ENCODE measurements at places on chromosomes 12 and 14.

- no peak for DNase-seq
Observed at GRCh38 chr12:112116232-112117060, 7.9 kb upstream of the NAA25 start.

DNA sequence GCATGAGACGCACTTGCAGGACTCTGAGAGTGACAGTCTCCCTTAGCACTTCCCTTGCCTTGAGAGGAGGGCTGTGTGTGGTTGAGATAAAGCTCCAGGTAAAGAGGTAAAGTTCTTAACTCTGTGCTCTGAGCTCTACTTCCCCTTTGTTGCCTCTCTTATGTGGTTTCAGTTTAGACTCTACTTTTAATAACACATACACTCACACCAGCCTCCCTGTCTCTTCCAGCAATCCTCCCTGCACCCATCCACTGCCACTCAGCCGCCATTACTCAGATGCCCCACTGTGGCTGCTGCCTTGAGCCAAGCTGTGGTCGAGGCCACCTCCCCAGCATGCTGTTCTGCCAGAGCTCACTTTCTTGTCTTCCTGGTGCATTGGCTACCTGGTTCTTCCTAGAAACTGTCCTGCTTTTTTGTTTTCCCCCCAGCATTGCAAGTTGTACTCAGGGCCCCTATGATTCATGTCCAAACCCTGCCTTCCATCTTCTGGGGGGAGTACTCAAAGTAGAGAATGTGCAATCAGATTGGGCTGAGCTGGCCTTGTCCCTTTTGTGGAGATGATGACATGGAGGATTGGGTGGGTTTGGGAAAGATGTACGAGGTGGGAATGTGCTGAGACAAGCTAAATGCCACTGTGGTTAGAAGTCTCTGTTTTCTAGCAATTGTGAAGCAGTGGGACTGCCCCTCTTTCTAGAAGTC, 115.5 kb upstream of the PARP11 start:
- peak; percentile 3 for DNase-seq

- DNase-seq: no peak
Observed at GRCh38 chr14:83470466-83470865, 1936.8 kb upstream of the SEL1L start.

- no peak for DNase-seq
Observed at GRCh38 chr14:89573399-89573657, 156.3 kb upstream of the FOXN3 start.

DNA sequence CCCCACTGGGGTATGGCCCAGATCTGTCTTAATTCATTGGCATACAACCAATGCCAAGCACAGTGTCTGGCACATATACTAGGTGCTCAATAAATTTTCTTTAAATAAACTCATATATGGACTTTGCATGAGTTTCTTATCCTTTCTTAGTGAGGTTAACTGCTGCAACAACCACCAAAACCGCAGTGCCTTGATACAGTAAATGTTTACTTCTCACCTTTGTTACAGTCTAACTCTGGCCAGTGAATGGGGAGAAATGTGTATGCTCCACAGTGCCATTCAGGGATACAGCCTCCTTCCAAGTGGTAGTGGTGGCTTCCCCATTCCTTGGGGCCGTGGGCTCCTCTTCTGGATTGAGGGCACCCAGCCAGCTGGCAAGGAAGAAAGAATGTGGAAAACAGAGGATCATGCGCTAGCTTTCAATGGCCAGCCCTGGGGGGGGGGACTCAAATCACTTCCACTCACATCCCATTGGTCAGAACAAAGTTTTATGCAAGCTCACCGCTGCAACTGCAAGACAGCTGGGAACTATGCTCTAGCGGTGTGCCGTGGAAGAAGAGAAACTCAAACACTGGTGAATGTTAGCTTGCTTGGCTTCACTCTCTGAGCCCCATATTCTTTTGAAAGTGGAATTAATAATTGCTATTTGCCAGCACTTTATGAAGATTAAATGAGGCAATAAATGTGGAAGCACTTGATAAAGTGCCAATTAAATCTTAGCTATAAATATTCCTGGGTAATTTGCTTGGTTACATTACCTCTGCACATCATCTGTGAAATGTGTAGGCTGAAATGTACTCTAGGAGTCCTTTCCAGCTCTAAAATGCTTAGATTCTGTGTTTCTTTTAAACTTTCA, 51.0 kb upstream of the SOCS2 start:
- no peak for DNase-seq

DNA sequence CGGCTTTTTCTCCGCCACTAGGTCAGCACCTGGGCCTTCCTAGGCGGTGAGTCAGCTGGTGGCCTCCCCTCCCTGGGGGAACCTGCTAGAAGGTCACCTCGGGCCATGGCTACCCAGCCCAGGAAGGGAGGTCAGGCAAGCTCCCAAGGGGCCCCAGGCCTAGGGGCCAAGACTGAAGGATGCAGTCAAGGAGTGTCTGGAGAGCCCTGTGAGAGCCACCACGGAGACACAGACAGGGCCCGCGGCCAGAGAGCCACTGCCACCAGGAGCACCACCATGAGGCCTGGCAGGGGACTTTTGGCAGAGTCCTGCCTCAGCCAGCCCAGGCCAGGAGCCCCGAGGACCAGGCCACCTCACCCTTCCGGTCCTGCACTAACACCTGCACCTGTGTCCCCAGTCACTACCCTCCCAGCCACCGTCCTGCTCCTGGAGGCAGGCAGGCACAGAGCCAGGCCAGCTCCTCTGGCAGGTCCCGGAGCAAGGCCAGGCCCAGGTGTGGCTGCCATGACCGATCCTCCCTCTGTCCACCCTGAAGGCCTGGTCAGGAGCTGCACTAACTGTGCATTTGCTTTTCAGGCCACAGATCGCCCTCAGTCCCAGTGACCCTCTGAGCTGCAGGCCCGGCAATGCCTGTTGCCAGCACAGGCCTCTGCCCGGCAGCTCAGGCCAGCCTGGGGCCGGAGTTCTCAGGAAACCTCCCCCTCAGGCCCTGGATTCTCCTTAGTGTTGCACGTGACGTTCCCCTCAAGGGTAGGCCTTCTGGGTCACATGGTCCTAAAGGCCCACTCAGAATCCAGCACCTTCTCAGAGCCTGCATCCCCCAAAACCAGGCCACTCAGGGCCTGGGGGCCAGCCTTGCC, 6.9 kb downstream of the PHETA1 start:
- DNase-seq: no peak

DNA sequence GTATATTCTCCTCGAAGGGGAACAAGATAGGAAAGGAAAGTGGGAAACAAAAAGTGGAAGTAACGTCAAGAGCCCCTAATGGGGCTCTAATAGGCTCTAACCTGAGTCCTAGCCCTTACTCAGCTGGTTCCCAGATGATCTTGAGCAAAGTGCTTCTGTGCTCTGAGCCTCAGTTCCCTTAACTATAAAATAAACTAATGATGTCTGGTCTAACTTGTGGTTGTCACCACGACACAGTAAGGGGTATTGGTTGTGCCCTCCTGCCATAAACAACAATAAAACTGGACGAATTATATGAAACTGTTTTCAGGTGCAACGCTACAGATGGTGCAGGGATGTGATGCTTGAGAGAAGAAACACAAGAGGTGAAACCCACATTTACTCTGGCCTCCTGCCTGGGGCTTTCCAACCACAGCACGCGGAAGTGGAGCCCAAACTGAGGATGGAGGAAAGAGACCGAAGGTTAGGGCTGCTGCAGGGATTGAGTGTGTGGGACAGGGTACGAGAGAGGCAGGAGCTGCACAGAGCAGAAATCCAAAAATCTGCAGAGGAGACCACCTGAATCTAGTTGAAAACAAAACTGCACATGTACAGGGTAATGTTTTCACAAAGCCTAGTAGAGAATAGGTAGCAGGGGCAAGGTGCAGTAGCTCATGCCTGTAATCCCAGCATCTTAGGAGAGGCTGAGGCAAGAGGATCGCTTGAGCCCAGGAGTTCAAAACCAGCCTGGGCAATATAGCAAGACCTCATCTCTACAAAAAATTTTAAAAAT, 45.6 kb upstream of the BCL2L14 start:
- DNase-seq: peak; percentile 42

DNA sequence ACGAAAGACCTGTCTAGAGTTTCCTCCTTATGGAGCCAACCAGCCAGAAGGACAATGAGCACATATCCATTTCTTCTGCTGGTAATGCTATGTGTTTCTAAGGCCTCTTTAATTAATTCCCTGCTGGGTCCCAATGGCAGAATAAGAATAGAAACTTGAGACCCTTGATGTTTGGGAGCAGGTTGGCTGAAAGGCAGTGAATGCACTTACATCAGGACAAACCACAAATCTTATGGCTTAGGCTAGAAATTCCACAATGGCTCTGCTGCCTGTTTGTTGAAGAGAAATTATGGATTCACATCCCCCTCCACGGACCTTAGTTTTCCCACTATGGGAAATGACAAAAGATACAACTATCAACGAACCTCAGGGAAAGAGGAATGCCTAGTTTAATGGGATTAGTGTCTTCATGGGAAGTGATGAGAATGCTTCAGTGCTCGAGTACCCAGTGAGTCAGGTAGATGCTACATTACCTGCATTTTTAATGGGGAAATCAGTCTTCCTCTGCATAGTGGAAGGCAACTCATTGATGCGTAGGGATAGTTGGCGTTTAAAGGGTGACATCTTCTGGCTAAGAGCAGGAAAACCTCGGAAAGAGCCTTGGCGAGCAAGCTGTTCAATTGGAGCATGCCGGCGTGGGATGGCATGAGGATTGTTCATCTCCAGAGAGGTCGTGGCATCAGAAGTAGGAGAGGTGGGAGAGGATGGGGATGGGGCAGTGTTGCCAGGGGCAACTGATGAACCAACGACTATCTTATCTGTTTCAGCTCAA, 46.5 kb downstream of the PAPLN start:
- no peak for DNase-seq

All from stimulated activated naive CD4-positive, alpha-beta T cell treated with Interleukin-2 at 50 U/mL for 16 hours (primary cell).